ENCODE measurements at places on chromosomes 4 and X.
A peak's percentile ranks its signal among the peaks of the same experiment; 100 is the strongest.

- DNase-seq, result no peak
These were observed 16.5 kb downstream of the GPR173 start for GRCh38 chrX:53065104-53065503.

- DNase-seq, result no peak
These were observed 20.1 kb downstream of the SLC7A11 start for GRCh38 chr4:138222046-138222445.

GRCh38 chr4:8323947-8324555, 54.5 kb downstream of the HTRA3 start:
- no peak for DNase-seq

DNA sequence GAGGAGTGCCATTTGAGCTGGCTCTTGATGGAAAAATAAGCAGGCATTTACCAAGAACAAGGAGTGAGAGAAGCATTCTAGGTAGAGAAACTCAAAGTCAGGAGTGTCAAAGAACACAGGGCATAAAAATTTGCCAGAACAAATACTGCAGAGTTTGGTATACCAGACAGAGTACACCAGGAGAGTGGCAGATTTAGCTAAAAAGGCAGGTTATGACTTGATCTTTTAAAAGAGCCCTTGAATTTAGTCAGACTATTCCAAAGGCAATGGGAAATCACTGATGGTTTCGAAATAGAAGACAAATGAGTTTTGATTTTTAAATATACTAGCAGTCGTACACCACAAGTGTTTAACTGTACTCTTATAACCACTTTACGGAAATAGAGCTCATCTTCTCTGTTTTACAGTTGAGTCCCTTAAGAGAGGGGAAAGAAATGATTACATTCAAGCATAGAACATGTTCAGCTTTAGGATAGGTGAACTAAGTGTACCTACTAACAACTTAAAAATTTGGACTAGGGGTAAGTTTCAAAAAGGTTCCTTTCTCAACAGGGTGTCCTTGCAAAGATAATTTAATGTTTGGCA, 10.2 kb downstream of the UBE2D3 start:
- no peak for DNase-seq

DNA sequence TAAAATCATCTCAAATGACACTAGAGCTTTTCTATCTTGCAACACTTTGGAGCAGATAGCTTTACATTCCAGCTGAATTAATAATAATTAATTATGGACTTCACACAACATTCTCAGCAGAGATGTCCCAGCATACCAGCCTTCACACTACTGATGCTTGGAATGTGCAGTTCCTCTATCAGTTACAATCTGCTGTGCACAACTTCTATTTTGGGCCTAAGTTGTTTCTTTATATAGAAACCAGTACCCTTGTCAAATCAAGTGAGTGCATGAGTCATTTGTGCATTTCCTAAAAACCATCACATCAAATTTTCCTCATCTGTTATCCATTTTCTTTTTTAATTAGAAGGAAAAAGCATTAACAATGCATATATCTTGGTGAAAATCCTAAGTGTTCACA, 8.8 kb upstream of the RASL11B start:
- DNase-seq, result no peak

DNA sequence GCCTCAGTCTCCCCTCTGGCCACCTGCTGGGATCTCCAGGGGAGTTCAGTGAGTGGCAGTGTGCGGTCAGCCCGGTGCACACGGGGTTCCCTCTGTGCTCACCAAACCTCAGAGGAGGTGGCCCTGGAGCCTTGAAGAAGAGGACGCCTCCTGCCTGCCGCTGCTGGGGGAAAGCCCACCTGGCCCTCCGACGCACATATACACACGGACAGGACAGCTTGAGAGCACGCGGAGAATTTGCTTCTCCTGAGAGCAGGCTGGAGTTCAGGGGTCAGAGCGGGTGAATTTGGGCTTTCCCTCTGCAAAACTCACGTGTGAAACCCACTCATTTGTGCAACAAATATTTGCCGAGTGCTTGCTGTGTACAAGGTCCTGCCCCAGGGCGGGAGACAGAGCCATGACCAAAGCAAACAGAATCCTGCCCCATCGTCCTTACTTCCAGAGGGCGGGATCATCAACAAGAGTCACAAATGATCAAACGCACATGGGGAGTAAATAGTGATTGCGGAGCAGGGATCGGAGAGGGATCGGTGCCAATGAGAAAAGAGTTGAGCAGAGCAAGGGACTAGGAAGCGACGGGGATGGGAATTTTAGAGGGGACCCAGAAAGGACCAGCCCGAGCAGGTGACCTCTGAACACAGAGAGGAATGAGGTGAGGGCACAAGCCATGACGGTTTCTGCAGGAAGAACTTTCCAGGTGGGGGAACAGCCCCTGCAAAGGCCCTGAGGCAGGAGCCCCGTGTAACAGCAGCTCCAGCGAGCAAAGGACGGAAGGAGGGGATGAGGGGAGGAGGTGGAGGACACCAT, 17.6 kb downstream of the BLOC1S4 start:
- DNase-seq, result no peak

GRCh38 chr4:5619913-5620625, 88.3 kb downstream of the EVC2 start:
- no peak for DNase-seq

- no peak for DNase-seq
These were observed 6.0 kb downstream of the FGF16 start for GRCh38 chrX:77453190-77453589.

DNA sequence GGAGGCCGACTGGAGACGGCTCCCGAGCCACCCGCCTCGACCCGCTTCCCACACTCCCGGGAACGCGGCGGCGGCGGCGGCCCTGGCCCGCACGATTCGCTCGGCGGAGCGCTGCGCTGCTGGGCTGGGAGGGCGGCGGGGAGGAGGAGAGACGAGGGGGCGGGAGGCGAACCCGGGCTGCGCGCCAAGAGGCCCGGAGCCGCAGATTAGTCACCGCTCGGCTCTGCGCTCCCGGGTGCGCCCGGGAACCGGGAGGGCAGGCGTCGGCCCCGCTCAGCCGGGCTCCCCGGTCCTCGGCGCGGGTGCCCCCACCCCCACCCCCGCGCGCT, 11.2 kb upstream of the BCOR start:
- peak; percentile 59 for DNase-seq

DNA sequence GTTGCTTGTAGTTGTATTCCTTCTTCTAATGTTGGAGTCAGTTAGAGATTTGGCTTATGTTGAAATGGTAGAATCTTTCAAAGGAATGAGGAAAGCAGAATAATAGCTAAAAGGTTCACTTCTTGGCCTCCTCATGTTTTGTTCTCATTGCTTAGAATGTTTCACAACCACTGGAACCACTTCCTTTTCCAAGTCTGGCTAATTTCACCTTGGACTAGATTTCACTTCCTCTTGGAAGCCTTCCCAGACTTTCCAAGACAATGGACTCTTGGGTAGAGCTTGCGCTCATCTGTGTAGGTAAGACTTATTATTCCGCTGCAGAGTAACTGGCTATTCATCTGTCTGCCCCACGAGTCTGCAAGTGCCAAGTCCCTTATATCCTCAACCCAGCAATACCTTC, 8.3 kb downstream of the SPATA18 start:
- no peak for DNase-seq

GRCh38 chrX:81489987-81490386, 288.1 kb downstream of the SH3BGRL start:
- no peak for DNase-seq

DNA sequence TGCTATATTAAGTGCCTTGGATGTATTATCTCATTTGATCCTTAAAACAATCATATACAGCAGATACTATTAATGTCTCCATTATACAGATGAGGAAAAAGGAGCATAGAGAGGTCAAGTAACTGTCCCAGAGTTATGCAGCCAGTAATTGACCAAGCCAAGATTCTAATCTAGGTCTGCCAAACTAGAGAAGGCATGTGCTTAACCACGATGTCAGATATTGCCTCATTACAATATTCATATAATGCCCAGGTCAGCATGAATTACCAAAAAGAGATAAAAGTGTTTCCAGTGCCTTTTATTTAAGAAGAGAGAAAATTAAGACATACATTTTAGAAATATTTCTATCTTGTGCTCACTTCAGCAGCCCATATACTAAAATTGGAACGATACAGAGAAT, 7.1 kb downstream of the ARHGEF6 start:
- no peak for DNase-seq

- DNase-seq, result no peak
These were observed 83.4 kb downstream of the SHISA3 start for GRCh38 chr4:42480717-42481116.

DNA sequence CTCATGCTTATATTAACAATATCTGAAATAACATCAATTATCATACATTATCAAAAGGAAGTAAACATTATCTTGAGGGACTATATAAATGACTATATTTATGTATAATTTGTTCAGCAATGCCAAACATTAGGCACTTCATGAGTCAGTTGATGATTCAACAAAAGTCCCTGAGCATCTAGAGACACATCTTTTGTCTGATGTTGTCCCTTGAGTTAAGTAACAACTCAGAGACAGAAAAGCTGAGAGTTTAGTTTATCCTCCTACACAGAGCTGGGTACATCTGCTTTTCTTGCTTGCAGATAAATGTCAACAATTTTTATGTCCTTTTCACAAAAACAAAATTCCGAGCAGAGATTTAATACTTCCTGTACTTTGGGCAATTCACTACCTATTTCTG, 311.1 kb downstream of the INPP4B start:
- DNase-seq, result no peak

DNA sequence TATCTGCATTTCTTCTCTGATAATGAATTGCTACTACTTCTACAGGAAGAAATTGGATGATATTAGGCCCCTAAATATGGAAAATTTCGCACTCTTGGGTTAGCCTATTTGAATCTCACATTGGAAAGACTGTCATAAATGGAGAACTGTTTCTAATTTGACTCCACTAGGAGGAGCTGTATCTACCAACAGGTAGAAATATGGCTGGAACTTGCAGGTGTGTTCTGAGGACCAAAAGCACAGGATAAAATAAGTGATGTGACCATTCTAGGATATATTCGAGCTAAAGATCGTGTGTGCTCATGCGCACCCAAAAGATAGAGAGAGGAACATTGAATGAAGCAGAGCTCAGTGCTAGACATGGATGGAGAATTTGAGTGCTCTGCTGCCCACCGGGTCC, 4.8 kb upstream of the NKAP start:
- no peak for DNase-seq

All from GM06990 (cell line).